ENCODE measurements at places on chromosomes 5 and 9.

GRCh38 chr9:94870793-94871558 lies 144.5 kb downstream of the AOPEP start:
- DNase-seq = peak; percentile 77

GRCh38 chr5:123080215-123080614 lies 8.8 kb upstream of the PRDM6 start:
- DNase-seq = no peak

DNA sequence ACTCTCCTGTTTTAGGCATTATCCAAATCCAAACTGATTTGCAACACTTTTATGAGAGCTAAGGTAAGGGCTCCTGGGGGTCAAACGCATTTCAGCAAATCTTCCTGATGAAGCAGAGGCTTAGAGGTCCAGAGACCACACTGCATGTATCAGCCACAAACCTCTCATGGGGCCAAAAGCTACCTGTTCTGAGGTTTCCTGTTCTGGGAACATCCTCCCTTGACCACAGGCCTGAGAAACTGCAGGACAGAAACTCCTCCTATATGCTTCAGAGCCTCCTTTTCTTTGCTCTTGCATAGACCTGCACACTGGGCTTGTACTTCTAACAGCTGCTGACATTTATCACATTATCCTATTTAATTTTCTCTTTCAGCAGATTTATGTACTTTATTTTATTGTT lies 92.6 kb downstream of the OR2K2 start:
- no peak for DNase-seq

DNA sequence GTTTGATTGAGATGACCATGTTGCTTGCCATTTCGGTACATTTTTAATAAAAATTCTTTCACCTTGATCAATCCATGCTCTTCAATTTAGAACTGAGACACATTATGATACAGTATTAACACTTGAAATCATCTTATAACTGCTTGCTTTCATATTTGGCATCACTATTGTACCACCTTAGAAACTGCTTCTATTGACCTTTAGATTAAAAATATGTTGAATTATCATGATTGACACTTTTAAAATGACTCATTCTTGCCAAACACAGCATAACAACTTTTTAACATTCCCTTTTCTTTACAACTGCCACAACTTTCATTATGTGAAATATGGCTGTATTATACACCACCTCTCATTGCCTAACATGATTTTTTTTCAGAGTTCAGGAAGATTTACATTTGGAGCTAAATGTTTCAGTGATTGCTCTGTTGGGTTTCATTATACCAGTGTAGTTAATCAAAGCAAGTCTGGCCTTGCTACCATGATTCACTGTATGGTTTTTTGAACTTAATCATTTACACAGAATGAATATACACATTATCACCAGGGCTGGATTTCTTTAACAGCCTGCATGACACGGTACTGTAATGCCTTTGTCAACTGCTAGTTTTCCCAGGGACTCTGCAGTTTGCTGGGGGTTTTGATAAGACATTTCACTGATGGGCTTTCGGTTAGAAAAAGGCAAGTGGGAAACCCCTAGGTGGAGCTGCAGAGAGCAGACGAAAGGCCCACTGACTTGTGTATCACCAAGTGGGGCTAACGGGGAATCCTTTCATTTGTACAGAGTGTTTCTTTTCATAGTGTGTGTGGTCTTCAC lies 93.6 kb upstream of the TLE4 start:
- DNase-seq = peak; percentile 56

DNA sequence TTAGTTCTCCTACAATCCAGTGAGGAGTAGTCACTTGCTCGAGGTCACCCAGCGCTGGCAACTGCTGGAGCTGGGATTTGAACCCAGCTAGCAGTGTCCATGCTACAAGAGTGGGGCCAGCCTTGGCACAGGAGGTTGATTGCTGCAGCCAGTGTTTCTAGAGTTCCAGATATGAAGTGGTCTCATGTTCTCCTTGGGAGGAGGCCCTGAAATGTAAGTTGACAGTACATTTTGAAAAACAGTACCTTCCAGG lies 802 bp downstream of the CCDC107 start:
- peak; percentile 60 for DNase-seq

- no peak for DNase-seq
Observed at GRCh38 chr5:135173662-135174290, 139.7 kb upstream of the PITX1 start.

GRCh38 chr9:22790329-22790728 lies 343.7 kb downstream of the DMRTA1 start:
- DNase-seq = no peak

GRCh38 chr5:151036556-151036955 lies 16.2 kb downstream of the GPX3 start:
- DNase-seq = no peak

DNA sequence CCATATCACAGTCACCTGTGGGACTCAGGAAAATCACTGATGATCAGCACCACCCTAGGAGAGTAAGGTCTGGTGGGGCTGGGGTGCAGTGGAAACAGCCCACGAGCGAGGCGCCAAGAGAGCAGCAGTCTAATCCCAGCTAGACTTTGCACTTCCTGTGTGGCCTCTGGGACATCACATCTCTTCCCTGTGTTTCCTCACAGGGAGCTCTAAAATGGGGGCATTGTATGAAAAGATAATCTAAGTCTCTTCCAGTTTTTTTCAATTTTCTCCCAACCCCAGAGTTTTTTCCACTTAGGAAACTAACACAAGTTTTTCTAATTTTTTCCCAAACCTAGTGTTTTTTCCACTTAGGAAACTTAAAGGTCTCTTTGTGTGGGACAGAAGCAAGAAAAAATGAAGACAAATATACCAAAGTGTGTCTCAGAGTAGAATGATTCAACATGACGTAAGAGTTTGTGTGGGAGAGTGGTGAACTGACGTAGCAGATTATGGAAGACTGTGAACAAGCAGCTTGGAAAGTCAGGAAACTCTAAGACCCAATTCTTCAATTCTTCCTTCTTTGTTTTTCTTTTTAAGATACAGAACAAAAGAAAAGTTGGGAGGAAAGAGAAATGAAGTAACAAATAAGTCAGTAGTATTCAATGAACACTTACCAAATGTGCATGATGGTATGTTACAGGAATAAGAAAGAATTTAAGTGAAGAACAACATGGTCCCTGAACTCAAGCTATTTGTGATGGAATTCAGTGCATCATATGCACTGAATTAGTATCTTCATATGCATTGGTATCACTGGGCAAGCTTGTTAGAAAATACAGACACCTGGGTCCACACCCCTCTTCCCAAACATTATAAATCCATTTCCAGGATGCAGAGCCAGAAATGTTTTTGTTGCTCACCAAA lies 51.3 kb downstream of the LHFPL2 start:
- DNase-seq = peak; percentile 39

DNA sequence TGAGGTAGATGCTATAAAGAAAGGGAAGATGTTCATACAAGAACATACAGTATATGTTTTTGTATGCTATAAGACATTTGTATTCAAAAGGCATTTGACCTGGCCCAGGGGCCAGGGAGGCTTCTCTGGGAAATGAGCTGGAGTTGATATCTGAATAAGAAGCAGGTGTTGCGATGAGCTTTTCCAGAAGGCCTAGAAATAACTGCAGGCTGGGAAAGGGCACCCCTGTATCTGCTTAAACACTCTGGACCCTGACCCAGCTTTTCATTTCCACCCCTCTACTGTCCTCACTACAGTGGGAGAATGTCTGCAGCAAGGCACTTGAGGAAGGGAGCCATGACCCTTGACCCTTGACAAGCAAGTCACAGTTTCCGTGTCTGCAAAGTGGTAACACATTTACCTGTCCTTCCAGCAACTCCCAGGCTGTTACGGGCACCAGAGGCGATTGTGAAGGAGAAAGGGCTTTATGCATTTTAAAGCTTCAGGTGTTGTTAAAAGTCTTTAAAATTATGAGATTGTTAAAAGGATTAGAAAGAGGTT lies 88.2 kb upstream of the PANK3 start:
- DNase-seq = no peak

- DNase-seq = no peak
Observed at GRCh38 chr5:154648706-154649105, 106.5 kb upstream of the LARP1 start.
